ENCODE measurements at places on chromosomes 3 and 15. TPM values are rescaled to one million over a fixed set of nuclear protein-coding genes. Genes with fewer than 3 reads are reported as not detected.

Gene C2CD4B
- total RNA-seq: 0.07 TPM

Gene NR1I2
- 0.69 TPM for total RNA-seq

Gene GATM
- total RNA-seq: 4.7 TPM

Gene TRPM1
- not detected for total RNA-seq

- peak; percentile 92 for DNase-seq
Observed at GRCh38 chr3:114902691-114903101, 244.4 kb downstream of the ZBTB20 start.

GRCh38 chr3:84223512-84223911 lies 735.3 kb upstream of the CADM2 start:
- no peak for DNase-seq

DNA sequence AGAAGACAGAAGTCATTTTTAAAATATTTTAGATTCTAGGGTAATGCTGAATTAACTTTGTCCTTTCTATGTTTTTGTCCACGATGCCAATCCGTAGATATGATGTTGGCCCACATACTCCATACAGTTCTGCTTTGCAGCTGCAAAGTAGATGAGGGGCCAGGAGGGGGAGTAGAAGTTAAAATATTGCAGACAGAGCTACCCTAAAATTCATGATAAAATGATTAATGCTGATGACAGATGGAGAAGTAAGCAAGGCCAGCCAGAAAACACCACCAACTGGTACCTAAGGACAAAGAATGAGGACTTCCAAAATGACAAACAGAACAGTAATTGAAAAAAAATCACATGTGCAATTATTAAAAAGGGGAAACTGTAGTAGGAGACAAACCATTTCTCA lies 756.6 kb upstream of the ARPP21 start:
- no peak for DNase-seq

DNA sequence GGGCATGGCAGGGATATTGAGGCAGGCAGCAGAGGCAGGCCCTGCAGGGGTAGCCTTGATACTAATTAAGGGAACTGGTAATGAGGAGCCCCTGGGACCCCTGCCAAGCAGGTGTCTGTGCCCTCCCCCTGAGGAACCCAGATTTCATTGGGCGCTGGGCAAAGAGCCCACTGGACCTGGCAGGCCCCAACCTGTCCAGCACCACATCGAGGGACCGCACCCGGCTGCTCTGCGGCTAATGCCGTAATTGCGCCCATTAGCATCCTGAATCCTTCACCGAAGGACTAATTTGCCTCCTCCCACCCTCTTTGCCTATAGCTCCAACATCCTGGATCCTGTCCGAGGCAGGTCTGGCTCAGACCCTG lies 13.7 kb upstream of the SEMA3B start:
- no peak for DNase-seq

GRCh38 chr3:55585856-55586255 lies 98.8 kb upstream of the WNT5A start:
- no peak for DNase-seq

DNA sequence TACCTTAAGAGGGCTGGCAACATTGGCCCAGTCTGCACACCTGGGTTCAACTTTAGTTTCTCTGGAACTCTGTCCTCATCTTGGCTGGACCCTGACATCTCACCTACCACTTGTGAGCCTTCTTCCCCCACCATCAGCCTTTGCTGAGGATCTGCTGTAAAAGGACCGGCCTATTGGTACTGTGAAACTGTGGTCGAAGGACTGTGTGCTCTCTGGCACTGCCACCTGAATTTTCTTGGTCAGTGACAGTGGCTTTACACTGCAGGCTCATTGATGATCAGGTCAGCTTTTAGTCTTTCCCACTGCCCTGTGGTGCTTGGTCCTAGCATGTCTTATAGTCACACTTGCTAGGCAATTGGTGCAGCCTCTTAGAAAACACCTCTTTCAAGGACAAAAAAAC lies 86.9 kb downstream of the PEX5L start:
- DNase-seq: no peak

DNA sequence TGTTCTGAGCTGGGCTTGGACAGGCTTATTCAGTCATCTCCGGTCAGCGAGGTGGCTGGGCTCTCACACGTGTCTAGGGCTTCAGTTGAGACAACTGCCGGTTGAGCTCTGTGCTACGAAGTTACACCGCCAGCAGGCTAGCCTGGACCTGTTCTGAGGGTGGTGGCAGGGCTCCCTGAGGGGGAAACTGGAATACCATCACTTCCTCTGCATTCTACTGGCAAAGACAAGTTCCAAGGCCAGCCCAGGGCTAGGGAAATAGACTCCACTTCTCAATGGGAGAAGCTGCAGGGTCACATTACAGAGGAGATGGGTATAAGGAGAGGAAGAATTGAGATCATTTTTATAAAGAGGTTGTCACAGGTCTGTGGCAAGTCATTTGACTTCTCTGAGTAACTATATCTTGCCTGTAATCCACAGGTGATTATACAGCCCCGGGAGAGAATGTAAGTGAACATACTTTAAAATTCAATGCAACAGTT lies 106.8 kb upstream of the IL12A start:
- DNase-seq: no peak

- DNase-seq: no peak
Observed at GRCh38 chr3:169278667-169279066, 384.8 kb downstream of the MECOM start.

DNA sequence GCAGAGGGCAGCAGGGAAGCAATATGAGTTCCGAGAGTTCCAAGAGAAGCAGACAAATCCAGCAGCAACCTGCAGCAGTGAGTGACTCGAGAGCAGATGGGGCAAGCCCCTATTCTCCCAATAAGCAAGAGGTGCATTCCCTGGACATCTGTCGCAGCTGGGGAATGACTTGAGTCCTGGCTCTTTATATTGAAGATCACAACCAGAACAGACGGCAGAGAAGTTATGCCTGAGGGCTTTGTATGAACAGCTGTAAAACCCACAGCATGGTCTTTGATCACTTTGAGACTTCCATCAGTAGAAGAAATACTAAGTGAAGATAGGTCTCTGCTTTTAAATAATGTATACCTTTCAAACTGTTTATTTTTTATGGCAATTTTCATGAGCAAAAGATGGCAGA lies 23.6 kb upstream of the C3orf22 start:
- no peak for DNase-seq

DNA sequence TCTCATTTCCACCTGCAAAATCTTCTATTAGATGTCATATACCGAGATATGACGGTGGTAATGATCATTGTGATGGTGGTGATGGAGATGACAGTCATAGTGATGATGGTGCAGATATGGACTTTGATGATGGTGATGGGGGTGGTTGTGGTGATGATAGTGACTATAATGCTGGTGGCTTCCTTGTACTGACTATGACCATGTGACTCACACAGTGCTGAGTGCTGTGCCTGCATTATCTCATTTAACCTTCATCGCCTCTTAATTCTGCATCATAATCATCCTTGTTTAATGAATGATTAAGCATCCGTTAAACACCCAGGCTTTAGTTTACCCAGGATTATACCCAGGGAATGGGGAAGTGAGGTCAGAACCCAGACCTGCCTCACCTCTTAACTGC lies 331.7 kb downstream of the FEZF2 start:
- no peak for DNase-seq

DNA sequence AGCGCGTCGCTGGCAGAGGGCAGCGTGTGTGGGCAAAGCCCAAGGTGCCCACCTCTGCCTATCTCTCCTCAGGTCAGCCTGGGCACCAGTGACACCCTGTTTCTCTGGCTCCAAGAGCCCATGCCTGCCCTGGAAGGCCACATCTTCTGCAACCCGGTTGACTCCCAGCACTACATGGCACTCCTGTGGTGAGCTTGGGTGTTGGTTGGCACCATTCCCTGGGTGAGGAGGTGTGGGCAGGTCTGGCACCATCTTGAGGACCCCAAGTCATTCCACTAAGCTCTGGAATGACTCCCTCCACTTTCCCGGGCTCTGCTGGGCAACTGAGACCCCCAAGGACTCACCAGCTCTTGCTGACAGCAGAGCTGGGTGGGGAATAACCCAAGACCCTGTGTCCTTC lies 28.5 kb downstream of the XYLB start:
- DNase-seq: no peak

DNA sequence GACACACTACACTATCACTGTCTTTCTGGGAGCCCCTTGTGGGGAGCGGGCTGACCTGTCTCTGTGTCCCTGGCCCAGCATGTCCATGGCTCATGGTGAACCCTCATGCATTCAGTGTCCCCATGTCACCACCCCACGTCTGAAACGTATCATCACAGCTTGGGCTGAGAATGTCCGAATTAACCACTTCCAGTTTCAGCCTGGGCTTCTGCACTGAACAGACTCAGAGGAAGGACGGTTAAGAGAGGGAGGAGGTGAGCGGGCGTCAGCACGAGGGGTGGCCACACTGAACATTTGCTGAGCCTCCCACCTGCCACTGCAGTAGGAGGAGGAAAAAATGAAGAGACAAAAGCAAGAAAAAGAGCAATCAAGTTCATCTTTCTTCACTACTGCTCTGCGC lies 30.5 kb downstream of the ATP2B2 start:
- no peak for DNase-seq

All from epithelial cell of proximal tubule (primary cell).